ENCODE measurements at places on chromosomes 16 and 17.

GRCh38 chr17:81542431-81543338 lies 9.5 kb downstream of the FAAP100 start:
- no peak for DNase-seq

DNA sequence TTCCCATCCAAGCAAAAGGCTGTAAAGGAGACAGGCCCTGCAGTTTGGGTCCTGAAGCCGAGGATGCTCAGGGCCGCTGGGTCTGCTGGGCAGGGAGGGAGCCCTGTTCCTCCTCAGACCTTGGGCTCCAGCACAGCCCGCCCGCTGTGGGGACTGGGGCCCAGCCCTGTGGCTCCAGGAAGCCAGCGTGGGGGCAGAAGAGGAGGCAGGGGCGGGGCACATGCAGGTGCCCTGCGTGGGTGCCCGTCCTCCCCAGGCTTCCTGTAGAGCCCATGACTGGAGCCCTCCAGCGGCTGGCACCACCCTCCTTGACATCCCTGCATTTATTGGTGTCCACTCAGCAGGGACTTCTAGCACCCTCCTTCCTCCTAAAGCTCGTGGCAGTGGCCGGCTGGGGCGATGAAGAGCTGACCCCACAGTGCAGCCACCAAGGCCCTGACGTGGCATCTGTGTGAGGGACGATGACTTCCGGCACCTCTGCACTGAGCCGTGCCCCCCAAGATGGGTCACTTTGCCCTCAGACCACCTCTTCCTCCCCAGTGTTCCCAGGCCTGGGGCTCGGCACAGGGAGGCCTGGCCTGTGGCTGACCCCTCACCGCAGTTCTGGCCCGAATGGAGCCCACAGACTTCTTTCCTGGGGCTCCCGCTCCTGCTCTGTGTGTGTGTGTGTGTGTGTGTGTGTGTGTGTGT lies 9.9 kb downstream of the PRSS27 start:
- DNase-seq, result no peak

- no peak for DNase-seq
Measured at GRCh38 chr16:23930791-23931190, 95.0 kb downstream of the PRKCB start.

DNA sequence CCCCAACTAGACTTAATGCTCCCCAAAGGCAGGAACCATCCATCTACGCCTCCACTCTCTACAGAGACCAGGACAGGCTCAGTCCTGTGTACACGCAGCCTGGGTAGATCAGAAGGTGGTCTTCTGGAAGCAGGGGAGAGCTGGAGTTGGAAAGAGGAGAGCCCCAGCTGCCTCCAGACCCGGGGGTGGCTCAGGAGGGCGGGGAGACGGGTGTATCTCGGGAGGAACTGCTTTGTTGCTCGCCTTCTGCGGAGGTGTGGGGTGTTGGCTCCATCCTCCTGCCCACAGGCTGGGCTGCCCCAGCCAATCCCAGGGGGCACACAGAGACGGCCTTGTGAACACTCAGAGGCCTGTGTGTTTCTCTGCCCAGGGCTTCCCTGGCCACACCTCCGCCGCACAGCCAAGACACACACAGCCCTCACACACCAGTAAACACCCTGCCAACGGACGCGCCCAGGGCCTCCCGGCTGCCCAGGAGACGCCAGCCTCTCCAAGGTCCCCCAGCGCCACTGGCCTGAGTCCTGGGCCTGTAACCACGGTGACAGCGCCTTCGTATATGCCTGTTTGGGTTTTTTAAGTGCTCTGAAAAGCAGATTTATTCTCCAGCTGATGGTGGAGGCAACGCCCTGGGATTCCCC lies 143.4 kb upstream of the CDC42EP4 start:
- DNase-seq, result no peak

GRCh38 chr16:86046667-86047270 lies 147.8 kb downstream of the IRF8 start:
- no peak for DNase-seq

DNA sequence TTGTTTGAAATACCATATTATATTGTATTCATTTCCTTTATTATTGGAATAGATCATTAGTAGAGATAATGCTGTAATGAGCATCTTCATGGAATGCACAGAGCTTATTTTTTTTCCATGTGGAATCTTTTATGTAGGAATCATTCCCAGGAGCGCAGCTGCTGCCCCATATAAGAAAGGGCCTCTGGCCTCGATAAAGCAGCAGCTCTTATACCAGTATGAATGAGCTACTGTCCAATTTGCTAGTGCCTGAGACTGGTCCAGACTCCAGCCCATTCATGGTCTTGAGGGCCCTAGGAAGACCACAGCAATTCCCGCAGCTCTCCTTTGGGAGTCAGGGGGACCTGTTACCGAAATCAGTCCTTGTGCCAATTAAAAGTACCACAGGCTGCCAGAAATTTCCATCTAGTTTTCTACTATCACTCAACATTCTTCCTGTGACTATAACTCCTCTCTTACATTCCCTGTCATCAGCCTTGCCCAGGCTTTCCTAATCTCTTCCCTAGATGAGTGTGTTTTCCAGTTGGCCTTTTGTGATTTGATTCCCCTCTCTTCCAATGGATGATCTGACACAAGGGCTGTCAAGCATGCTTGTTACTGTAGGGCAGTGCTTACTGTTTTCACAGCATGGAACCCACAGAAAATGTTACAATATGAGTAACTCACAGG lies 1.9 kb downstream of the ZNF843 start:
- no peak for DNase-seq

- peak; percentile 94 for DNase-seq
Measured at GRCh38 chr16:14564323-14564722, 65.7 kb downstream of the PARN start.

DNA sequence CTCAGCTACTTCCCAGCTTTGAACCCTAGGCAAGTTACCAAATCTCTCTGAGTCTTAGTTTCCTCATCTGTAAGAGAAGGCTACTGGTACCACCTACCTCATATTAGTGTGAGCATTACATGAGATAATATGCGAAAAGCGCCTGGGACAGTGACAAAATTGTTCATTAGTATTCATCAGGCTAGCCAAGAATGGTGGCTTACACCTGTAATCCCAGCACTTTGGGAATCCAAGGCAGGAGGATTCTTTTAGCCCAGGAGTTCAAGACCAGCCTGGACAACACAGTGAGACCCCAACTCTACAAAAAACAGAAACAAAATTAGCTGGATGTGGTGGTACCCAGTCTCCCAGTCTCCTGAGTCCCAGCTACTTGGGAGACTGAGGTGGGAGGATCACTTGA lies 3.3 kb downstream of the PLCD3 start:
- DNase-seq, result no peak

GRCh38 chr17:57949649-57950048 lies 5.6 kb downstream of the CUEDC1 start:
- DNase-seq, result no peak

- no peak for DNase-seq
Measured at GRCh38 chr17:58333736-58334207, 5.2 kb upstream of the TSPOAP1 start.

DNA sequence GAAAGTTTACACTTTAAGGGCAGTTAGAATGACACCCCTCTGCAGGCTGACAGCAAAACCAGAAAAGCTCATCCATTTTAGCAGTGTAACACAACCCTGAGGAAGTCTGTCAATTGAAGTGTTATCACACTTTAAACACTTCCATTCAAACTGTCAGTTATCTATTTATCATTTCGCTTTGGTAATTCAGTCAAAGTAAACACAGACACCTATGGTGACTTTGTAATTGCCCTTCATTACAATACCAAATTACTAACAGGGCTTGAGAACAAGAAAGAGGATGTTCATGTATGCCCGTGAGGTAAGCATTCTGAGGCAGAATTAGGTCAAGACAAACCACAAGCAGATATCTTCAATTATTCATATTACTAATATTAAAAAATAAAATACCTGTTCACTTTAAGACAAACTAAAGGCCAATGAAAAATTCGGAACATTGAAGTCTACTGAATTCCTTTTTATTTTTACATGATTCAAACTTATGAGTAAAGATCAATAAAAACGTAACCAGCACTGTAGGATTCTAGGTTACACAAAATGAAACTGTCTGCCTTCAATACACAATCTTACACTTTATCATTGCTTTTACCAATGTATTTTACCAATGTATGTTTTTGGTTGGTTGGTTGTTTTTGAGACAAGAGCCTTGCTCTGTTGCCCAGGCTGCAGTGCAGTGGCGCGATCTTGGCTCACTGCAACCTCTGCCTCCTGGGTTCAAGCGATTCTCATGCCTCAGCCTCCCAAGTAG lies 57.1 kb downstream of the BRIP1 start:
- peak; percentile 91 for DNase-seq

DNA sequence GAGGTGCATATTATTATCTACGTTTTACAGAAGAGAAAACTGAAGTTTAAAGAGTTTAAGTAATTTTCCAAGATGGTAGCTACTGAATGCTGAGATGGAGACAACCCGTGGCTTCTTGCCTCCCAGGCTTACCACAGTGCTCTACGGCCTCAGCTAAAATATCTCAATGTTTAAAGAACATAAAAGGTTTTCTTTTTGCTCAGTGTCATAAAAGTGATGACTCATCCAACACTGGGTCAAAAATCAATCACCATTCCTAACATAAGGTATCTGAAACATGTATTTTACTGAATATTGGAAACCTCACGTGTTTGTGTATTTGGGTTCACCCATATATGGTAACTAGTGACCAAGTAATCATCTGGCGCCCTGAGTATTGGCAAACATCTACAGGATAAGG lies 18.4 kb downstream of the ABCA9 start:
- DNase-seq, result no peak

GRCh38 chr17:50185631-50186471 lies 15.6 kb downstream of the COL1A1 start:
- DNase-seq, result no peak

DNA sequence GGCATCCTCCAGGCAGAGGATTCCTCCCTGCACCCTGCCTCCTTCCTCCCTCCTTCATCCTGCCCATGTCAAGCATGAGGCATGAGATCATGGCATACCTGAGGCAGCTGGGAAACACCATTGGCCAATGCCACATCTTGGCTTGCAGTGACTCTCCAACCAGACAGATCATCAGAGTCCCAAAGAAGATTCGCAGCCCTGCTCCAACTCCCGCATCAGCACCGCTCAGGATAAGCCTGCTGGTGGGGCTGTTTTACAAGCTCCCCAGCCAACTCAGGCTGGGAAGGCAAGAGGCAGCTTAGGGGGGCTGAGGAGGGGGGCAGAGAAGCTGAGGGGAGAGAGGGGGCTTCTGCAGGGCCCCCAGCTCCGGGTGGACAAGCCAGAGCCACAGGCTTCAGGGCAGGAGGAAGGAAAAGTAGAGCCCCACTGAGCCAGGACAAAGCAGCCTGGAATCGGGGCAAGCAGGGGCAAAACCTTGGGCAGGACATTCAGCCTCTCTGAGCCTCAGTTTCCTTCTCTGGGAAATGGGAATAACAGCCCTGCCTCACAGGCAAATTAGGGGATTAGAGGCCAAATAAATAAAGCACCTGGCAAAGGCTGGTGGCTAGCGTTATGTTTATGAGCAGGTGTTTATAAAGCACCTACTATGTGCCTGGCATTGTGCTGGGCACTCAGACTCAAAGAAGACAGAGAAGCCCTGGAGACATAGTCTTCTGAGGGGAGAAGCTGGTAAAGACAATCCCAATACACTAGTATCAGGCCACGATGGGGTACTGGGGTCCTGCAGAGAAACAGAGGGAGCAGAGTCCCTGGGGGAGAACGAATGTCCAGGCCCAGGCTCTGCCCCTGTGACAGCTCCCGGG lies 88.1 kb downstream of the GOSR1 start:
- peak; percentile 63 for DNase-seq

- peak; percentile 45 for DNase-seq
Measured at GRCh38 chr17:65559804-65560627, 1.4 kb downstream of the AXIN2 start.

- DNase-seq, result no peak
Measured at GRCh38 chr16:80751167-80751566, 53.2 kb downstream of the CDYL2 start.

DNA sequence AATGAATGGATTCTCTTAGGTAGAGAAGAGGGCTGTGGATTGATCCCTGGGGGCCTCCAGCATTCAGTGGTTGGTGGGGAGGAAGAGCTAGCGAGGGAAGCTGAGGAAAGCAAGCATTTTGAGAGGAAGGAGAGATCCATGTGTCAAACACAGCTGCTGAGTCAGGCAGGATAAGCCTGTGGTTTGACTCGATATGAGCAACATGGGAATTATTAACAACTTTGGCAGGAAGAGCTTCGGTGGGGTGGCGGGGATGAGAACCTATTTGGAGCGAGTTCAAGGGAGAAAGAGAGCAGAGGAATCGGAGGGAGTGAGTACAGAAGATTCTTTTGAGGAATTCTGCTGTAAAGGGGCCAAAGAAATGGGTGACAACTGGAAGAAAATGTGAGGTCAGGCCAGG lies 59.5 kb upstream of the CDC42EP4 start:
- no peak for DNase-seq
